Left lung (tissue), 14 donors: ENCODE measurements at places on chromosomes 5 and 9.
A peak's percentile ranks its signal among the peaks of the same experiment; 100 is the strongest.

- DNase-seq = no peak
Measured at GRCh38 chr9:98031935-98032334, 24.6 kb upstream of the NANS start.

- DNase-seq = no peak
Measured at GRCh38 chr9:4320021-4320420, 20.2 kb upstream of the GLIS3 start.

DNA sequence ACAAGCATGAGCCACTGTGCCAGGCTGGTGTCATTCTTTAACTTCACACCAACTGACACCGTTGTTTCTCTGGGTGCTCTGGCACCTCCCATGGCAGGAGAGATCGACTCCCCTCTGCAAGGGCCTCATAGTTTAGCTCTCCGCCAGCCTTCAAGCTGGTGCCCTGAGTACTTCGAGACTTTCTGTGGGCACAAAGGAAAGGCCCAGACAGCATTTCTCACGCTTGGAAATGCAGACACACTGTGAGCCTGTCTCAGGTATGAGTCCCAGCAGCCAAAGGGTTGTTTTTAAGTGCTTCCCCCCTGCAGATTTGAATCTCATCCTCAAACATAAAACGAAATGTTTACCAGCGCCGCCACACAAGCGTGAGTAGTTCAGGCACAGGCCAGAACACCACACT, 11.1 kb upstream of the TCF7 start:
- DNase-seq = no peak

- no peak for DNase-seq
Measured at GRCh38 chr9:76766126-76766525, 1.9 kb downstream of the PCA3 start.

- DNase-seq = peak; percentile 36
Measured at GRCh38 chr5:10649666-10650380, 86.0 kb downstream of the ANKRD33B start.

GRCh38 chr9:20117986-20118385, 329.1 kb upstream of the SLC24A2 start:
- DNase-seq = no peak

GRCh38 chr9:135356021-135356420, 123.6 kb upstream of the PPP1R26 start:
- no peak for DNase-seq

- DNase-seq = no peak
Measured at GRCh38 chr9:130629443-130630070, 34.8 kb upstream of the PRDM12 start.

DNA sequence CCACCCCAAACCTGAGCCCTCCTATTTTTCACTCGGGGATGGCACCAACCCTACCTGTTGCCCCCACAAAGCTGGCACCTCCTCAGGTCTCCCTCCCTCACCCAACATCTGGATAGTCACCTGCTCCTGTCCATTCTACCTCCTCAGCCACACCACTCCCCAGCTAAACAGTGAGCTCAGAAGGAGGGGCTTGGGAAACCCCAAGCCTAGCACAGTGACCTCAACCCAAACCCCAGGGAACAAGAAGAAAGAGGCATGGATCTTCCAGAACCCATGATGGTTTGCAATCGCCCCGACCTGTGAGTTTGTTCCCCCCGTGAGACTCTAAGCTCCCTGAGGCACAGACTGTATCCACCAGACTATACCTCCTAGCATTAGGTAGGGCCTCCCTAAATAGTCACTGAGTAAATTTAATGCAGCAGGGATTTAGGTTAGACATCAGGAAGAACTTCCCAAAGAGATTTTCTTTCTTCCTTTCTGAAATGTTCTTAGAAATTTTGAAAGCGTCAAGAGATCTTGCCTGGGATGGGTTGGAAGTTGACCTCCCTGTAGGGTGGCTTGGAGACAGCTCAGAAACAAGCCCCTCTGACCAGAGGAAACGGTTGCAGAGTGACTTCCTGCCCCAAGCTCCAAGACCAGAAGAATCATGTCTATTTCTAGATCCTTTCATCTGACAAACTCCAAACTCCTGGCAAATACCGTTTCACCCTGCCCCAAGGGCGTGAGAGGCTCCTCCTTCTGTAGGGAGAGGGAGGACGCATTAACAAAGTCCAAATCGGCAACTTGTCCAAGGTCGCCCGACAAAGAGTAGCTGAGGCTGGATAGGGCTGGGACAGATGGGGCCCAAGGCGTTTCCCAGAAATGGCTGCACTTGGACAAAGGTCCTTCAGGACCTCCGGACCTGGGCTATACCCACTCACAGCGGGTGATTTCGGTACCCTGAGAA, 4.1 kb downstream of the FIBCD1 start:
- DNase-seq = no peak

- DNase-seq = no peak
Measured at GRCh38 chr5:132484391-132484725, 6.2 kb downstream of the IRF1 start.

DNA sequence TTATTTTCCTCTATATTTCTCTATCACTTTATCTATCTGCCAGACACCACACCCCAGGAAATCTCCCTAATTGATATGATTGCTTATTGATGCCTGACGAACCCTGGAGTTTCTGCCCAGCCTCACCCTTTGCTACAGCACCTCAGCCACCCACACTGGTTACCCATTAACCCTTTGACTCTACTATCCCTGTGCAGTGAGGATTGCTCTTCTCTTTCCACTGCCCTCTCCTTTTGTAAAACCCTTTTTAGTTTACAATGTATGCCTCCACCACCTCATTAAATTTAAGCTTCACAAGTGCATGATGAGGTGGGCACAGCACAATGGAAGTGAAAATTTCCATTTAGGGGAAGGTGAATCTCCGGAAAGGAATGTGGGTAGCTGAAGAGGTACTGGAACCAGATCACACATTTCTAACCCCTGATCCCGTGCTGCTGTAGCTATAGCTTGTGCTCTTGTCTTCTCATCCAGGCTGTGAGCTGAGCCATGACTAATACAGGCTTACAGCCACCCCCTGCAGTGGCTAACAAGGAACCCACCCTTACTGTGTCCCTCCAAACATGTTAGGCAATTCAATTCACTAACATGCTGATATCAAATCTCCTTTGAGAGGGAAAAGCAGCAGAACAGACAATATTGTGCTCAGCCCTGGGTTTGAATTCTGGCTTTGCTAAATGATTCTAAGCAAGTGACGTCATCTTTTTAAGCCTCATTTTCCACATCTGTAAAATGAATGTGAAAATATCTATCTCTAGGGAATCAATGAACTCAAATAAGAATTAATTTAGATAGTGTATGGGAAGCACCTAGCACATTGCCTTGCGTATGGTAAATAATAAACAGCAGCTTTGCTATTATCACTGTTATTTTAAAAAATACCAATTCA, 186.9 kb upstream of the TRIM32 start:
- DNase-seq = no peak

DNA sequence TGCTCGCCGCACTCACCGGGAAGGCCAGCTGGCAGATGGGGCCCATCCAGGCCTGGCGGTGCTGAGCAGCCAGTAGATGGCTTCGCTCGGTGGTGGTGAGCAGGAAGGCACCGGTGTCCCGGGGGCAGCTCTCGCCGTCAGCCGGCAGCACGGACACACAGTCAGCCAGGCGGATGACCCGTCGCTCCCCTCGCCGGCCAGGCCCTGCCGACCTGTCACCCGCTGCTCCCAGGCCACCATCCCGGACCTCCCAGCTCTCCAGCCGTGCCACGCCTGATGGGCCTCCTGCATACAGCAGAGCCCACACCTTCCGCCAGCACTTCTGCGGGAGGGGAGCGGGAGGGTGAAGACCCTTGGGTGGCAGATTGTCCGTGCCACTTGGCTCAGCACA, 1.4 kb downstream of the DOK3 start:
- no peak for DNase-seq

DNA sequence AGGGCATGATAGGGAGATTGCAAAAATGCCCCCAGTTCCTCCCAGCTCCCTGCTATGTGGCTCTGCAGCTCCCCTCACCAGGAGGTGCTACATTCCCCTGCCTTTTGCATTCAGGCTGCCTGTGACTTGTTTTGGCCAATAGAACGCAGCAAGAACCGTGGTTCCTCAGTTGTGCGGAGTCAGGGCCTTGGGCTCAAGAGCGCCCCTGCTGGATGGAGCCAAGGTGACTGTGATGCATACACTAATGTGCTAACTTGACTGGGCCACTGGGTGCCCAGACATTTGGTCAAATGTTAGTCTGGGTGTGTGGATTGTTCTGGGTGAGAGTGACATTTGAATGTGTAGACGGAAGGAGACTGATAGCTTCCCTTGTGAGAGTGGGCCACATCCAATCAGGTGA, 123.3 kb upstream of the MVB12B start:
- no peak for DNase-seq

DNA sequence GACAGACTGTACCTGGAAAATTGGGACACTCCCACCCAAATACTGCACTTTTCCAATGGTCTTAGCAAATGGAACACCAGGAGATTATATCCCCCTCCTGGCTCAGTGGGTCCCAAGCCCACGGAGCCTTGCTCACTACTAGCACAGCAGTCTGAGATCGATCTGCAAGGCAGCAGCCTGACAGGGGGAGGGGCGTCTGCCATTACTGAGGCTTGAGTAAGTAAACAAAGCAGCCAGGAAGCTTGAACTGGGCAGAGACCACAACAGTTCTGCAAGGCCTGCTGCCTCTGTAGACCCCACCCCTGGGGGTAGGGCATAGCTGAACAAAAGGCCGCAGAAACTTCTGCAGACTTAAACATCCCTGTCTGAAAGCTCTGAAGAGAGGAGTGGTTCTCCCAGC, 260.0 kb upstream of the ST8SIA4 start:
- no peak for DNase-seq

DNA sequence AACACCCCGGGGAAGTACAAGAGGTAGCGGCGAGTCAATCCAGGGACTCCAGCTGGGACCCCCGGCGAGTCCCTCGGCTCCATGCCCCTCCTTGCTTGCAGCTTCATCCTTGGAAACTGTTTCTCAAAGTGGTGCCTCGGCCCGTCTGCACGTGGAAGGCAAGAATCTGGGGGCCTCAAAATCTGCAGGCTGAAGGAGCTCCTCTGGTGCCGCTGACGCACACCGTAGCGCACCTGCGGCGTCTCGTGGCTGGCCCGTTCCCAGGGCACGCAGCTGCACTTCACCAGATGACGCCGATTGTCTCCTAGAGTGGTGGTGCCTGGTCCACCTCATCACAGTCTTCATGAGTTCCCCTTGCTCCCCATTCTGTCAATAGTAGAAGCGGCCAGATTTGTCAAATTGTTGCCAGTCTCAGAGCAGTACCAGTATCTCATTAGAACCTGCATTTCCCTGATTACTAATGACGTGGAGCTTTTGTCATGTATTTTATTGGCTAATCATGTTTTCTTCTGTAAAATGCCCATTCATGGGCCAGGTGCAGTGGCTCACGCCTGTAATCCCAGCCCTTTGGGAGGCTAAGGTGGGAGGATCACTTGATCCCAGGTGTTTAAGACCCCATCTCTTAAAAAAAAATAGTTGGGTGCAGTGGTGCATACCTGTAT, 38.6 kb downstream of the GTF3C4 start:
- no peak for DNase-seq

- DNase-seq = no peak
Measured at GRCh38 chr9:12801187-12801586, 26.4 kb downstream of the LURAP1L start.

DNA sequence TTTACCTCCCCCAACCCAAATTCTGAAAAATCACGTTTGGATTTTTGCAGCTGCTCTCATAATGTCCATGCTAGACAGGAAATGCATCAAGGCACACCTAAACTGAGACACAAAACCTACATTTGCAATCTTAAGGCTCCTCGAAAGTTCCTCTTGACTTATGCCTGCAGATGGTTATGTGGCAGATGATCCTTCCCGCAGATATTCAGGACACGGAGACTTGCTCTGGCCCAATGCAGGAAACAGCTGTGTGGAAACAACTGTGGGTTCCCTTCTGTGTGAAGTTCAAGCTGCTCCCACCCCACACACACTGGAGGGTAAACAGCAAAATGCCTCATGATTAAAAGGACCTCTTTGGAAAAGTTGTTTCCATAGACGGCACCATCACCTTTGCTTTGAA, 253.8 kb downstream of the EBF1 start:
- DNase-seq = no peak

GRCh38 chr9:27350382-27350976, 53.5 kb upstream of the EQTN start:
- no peak for DNase-seq

DNA sequence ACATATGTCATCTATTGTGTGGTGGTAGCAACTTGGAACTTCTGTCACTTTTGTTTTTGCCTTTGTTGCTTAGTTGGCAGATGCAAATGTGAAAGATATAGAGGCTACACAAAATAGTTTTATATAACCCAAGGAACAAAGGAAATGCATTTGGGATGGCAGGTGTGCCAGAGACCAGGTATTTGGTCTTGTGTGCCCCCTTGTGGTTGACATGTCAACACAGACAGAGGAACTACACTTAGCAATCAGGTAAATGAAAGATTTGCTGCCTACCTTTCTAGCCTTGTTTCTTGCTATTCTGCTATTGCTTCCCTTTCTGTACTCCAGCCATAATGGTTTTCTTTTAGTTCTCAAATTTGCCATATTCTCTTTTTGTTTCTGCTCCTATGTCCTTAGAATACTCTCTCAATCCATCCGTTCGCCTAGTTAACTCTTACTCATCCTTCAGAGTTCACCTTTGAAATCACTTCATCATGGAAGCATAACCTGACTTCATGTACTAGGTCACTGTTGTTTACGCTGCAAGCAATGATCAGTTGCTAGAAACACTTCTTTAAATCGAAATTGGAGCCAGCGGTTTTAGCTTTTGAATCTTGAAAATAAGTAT, 119.5 kb downstream of the TRPM3 start:
- DNase-seq = no peak

DNA sequence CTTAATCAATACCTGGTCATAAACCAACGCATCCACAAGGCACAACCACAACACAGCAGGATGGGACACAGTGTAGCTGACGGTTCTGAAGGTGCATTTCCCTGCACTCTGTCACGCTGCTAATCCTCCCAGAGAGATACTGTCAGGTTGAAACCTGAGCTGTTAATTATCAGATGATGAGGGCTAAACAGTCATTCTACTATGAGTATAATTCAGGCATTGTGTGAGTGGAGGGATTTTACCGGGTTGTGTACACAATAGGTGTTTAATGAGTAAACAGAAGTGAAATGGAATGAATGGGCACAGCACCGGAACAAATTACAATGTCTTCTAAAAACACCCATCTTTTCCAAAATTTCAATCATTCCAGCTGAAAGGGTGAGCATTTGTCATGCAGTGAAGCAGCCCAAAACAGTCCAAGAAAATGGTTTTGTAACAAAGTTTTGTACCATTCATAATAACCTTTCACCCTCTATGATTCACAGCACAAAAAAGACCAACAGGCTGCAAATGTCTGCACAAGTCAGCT, 71.5 kb downstream of the ABCA1 start:
- DNase-seq = no peak

DNA sequence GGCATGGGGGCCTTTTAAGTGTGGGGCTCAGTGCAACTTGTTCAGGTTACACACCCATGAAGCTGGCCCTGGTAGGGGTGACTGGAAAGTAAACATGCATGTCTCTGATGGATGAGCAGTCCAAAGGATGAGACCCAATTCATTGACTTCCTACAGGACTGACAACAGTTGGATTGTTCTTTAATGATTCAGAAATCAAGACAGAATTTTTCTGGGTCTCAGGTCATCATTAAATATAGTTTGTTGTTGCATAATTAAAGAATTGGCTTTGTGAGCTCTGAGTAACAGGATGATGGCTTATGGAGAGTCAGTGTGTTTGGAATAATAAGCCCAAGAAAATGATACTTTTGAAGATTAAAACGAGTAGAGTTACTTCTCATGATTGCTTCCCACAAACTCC, 604.2 kb upstream of the CLINT1 start:
- DNase-seq = no peak
